ENCODE measurements at places on chromosomes 7 and 10.

DNA sequence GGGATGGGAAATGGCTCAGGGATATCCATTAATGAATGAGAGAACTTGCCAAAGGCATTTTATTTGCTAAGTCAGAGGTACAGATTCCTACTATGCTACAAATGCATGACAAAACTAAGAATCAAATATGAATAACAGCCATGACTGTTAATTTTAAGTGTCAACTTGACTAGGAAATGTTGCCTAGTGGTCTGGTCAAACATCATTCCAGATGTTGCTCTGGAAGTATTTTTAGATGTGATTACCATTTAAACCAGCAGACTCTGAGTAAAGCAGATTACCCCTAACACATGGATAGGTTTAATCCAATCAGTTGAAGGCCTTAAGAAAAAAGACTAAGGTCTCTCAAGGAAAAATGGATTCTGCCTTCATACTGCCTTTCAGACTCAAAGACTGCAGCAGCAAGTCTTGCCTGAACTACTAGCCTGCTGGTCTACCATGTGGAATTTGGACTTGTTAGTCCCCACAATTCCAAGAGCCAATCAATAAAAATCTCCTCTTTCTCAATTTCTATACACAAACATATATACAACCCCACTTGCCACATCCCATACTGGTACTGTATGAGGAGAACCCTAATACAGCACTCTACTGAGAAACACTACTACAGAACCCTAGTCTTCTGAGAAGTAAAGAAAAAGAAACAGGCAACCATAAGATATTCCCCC is 119.1 kb downstream of the NRBF2 start:
- DNase-seq = no peak

DNA sequence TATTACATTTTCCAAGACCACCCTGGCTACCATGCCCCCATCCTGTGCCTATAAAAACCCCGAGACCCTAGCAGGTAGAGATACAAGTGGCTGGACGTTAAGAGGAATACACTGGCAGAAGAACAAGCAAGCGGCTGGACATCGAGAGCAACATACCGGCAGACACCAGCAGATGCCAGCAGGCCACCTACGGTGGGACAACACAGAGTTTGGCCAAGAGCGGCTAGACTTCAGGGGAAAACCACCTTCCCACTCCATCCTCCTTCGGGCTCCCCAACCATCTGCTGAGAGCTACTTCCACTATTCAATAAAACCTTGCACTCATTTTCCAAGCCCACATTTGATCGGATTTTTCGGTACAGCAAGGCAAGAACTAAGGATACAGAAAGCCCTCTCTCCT is 70.3 kb downstream of the ORC5 start:
- no peak for DNase-seq

- DNase-seq = no peak
Observed at GRCh38 chr10:93060887-93061593, 442 bp downstream of the CYP26C1 start.

DNA sequence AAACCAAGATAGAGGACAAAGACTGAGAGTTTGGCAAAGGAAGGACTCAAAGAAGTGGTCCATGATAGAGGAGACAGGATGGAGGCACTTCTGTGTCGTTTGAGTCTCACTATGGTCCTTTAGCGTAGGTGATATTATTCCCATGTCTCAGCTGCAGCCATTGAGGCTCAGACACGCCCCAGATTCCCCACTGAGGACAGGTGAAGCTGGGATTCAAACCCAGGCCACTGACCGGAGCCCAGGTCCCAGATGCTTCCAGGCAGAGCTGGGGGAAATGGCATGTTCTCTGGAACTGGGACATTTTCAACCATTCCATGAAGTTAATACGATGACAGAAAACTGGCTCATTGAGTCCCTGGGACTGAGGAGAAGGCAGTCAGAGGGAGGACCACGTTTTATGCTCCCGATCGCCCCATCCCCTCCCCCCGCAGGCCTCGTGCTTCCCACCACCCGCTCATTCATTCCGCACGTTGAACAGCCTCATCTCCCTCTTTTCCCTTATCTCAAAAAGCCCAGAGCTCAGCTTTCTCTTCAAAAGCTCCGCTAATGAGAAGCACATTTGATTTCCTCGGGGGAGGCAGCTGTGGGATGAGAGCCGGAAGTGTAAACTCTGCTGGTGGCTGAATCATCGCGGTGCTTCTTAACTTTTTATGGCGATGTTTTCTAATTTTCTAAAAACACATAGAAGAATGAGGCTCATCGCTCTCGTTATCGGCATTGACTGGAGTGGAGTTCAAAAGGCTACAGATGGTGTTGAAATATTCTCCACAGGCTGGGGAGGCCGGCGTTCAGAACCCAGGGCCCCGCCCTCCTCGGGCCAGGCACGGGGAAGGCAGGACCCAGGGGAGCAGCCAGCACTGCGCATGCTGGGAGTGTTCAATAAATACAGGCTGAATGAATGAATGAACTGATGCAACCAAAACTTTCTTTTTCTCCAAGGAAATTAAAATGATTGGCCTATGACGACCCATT is 64.0 kb downstream of the OAT start:
- DNase-seq = no peak

DNA sequence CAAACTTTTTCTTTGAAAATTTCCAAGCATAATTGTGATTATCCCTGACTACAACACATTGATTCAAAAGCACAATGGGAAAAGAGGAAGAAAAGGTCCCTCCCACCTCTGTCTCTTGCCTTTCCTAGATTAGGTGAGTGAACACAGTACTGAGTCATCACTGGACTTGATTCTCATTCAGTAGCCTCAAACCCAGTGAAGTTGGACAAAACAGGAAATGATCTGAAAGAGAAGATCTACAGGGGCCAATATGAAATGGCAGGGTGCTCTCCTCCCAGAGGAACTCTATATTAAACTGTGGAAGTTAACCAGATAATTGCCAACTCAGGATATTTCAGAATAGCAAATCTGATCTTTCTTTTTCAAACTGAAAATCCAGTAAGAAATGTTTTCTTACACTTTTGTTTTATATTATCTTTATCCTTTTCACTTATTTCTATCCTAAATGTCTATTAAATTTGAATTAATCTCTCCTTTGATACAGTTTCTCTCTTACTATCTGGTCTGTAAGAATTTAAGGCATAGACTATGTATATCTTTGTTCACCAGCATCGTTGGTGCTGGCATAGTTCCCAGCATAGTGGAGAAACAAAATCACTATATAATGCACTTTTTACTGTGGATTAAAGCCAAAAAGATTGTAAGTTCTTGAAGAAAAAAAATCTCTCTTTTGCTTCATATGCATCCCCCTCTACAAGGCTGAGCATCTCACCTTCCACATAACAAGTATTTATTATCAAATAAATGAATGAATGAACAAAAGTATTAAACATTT is 41.4 kb upstream of the IKZF1 start:
- DNase-seq = no peak

DNA sequence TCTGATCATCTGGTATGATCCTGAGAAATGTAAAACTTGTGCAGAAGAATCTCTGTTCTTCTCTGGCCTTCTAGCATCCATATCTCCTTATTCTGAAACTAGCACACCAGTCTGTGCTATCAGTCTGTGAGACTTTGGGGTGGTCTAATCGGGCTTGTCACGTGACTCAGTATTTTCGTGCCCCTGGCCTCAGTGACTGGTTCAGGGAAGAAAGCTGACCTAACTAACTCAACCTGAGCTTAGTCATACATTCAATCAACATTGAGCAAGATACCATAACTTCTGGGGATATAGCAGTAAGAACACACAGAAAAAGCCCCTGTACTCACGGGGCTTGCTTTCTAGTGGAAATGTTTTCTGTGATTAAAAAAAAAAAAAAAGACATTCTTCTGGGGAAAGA is 109.3 kb downstream of the DKK1 start:
- no peak for DNase-seq

DNA sequence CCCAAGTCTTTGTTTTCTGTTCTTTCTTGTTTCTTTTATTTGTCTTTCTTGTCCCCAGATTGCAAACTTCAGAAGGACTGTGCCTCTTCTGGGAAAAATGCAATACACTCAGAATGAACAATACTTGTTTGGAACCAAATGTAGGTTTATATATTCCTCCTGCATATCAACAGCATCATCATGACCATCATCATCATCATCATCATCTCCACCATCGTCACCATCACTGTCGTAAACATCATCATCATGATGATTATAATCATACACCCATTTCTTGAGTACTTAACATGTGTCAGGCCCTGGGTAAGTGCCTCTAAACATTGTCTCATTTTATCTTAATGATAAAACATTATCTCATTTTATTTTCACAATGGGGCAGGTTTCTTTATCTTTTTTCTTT is 476.8 kb downstream of the CCSER2 start:
- no peak for DNase-seq

DNA sequence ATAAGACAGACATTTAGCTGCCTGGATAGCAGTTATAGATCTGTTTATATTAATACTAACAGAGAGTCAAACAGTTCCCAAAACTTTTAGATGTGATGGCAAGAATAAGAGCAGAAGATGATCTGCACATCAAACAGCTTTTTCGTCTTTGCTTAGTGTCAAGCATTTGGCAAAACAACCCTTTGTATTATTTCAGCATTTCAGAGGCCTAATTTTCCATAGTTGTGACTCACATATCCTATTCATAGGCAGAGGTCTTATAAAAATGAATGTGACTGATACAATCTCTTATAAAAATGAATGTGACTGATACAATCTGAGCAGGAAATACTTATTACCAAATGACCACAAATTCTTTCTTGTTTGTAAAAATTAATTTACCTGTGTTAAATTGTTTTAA is 71.2 kb downstream of the LRRTM3 start:
- no peak for DNase-seq

DNA sequence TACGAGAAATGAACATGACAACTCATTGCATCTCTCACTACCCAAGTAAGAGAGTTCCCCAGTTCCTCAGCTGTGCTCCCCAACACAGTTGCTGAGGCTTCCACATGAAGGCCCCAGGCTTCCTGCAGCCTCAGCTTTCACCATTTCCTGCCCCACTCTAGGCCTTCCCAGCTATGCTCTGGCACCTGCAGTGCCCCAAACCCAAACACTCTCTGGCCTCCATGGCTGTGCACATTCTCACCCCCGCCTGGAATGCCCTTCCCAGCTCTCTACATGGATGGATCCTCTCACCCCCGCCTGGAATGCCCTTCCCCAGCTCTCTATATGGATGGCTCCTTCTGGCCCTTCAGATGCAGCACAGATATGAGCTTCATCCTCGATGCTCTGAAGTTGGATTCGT is 61.3 kb downstream of the KIAA1549 start:
- DNase-seq = no peak

DNA sequence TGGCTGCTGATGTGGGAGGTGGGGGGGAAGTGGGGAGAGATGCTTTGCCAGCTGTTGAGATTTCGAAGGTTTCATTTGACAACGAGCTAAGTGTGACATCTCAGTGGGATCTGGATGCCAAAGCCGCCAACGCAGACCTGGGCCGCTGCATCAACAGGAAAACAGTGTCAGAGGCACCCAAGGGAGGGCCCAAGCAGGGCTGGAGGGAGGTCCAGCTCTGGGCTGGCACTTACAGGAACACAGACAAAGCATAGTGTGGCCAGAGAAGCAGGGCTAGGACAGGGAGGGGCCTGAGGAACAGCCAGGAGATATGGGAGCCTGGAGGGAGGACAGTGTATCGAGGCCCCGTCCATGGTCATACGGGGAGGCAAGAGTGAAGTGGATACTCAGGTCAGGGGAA is 73.1 kb downstream of the GTF2IRD1 start:
- no peak for DNase-seq

DNA sequence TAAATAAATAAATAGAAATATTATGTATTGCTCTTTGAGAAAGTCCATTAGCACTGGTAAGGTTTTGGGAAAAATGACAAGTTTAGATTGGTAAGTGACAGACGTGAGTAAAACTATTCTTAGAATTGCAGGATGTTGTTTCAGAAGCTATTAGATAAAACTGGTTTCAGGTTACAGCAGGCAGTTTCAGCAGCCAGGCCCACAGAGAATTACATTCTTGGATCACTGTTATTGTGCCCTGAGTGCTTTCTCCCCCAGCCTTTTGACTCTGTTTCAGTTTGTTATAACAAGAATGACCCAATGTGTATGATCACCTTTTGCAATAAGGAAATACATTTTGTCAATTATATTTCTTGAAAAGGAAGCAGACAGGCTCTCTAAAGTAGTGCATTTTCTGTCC is 86.5 kb downstream of the DKK1 start:
- no peak for DNase-seq

- no peak for DNase-seq
Observed at GRCh38 chr7:37901236-37901827, 15.3 kb downstream of the SFRP4 start.

DNA sequence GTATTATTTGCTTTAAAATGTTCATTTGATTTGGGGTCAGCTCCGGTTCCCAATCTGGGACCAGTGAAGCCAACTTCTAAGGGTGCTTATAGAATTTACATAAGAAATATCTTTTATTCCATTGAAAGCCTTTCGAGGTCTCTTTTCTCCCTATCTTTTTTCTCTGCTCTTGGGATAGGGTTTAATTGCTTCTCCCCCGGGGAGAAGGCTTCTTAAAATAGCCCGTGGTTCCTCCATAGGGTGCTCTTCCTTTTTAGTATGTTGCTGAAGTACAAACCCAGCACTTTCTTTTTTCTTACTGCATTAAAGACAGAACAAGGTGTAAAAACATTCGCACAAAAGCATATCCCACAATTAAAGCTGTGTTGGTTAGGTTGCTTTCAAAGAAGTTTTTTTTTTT is 107.5 kb downstream of the POU6F2 start:
- DNase-seq = no peak

DNA sequence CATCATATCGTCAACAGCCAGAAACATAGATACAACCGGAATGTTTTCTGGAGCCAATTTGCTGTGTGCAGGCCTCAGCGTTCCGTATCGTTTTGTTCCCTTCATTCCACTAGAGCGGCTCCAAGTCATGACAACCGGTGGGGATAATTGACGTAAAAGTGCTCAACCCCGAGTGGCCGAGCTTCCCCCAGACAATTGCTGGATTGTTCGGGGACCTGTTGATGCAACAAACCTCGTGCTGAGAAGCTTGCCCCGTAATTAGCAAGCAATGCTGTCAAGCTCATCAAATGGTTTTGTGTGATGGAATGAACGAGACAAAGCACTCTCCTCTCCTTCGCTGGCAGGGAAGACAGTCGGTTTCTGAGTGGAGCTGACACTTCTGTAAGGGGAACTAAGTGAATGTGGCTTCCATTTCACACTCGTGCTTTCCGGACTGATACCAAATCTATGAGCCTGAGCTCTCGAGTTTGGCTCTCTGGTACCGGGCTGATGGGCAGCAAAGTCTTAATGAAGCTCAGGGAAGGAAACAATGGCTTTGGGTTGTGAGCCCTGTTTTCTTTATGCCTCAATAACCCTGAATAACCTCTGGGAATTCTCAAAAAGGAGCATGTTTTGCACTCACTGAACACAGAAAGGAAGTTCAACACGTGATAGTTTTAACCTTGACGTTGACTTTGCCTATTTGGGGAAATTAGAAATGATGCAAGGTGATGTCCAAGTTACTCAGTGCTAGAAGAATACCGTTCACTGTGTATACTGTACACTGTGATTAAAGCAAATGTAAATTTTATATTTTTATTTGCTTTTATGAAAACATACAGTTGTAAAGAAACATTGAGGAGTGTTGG is 220.5 kb downstream of the BAMBI start:
- DNase-seq = no peak

DNA sequence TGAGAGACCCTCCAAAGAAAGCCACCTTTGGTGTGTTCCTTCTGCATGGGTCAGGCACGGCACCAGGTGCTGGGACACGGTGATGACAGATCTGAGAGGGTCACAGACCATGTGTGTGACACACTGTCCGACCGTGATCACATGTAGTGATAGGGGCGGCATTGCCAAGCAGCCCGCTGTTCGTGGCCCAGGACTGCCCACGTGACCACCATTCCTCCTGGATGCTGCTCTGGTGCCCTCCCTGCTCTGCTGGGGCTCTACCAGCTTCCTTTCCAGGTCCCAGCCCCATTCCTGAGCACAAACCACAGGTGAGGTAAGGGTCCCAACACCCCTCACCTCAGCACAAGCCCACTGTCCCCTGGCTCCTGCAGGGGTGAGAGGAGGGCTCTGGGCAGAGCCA is 10.1 kb upstream of the SLC18A3 start:
- DNase-seq = no peak

Measured in activated CD8-positive, alpha-beta memory T cell treated with anti-CD3 and anti-CD28 coated beads, Interleukin-2, amount 50 U/mL, for 4 hours (primary cell).